ENCODE measurements at places on chromosomes 16 and 17.

DNA sequence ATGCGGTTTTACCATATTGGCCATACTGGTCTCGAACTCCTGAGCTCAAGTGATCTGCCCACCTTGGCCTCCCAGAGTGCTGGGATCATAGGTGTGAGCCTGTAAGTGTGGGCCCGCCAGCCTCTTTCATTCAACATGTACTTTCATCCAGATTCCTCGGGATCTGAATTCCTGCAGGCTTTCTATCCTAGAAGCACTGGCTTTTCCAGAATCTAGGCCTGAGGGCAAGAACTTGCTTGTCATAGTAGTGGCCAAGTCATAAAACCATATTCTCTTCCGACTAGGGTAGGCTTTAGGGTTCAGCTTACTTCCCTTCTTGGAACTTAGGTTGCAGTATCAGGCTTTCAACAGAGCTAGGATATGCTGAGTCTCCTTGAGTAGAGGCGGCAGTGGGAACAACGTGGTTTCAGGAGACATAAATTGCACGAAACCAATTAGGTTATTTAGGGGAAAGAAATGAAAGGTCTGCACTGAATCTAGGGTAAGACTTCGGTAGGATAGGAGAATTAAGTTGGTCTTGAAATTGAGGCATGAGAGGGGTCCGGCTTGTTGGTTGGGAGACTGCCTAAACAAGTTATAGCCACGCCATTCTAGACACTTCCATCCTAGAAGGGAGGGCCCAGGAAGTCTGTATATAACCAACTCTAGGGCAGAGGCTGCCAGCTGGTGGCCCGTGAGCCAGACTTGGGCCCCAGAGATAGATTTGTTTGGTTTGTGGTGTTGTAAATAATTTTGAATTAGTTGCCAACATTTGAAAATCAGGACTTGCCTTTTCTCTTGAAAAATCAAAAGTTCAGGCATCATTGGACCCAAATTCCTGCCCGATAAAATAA lies 15.6 kb downstream of the SLC7A6 start:
- no peak for DNase-seq

GRCh38 chr17:4777969-4778760 lies 6.5 kb downstream of the TM4SF5 start:
- DNase-seq, result no peak

DNA sequence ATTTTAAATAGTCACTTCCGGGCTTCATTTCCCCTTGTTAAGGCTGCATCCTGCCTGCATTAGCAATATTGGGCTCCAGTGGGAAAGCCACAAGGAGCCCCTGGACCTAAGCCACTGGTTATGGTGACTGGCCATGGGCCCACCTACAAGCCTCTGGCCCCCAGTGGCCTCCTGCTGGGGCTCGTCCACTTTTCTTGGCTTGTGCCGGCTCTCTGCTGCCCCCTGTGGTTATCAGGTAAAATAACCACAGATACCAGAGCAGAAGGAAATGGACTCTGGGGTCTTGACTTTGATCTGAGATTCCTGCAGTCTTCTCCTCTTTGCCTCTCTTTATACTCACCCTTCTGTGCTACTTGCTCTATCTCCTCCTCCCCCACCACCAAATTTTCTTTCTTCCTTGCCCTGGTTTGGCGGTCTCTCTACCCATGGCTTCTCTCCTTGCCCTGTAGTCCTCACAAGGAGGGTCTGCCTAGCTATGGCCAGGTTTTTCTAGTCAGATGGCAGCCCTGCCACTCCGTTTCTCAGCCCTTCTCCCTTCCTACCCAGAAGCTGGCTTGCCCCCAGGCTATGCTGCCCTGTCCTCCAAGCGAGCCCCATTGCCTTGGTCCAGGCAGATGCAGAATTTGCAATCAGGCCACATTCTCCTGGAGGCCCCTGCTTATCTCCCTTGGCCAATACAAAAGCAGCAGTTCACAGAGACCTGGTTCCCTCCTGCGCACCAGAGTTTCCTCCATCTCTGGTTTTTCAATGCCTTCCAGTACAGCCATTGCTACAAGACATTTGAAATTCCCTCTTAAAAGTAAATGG lies 82.9 kb upstream of the RCVRN start:
- no peak for DNase-seq

DNA sequence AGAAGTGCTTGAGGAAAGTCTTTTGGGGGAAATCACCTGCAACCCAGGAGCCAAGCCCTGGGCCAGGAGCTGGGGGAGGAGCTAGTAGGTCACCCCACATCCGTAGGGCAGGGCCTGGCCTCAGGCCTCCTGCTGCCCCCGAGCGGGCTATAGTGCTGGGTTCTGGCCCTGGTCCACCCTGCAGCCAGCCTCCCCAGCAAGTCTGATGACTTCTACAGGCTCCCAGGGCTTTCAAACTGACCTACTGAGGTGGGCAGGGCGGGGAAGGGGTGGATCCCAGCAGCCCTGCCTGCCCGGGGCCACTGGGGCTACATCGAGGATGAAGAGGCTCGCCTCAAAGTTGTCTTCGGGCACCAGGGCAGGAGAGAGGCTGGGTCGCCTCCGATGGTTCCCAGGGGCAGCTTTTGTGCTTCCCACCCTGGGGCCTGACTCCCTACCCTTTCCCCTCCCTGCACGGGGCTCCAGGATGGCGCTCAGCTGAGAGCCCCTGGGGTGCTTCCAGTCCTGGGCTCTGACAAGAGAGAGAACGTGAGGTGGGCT lies 5.0 kb downstream of the CENPX start:
- DNase-seq, result no peak

- DNase-seq, result no peak
Observed at GRCh38 chr16:26992666-26993349, 73.9 kb upstream of the C16orf82 start.

GRCh38 chr17:18322522-18322921 lies 7.4 kb downstream of the SMCR8 start:
- no peak for DNase-seq

GRCh38 chr17:43636426-43636825 lies 25.3 kb downstream of the MEOX1 start:
- DNase-seq, result no peak

DNA sequence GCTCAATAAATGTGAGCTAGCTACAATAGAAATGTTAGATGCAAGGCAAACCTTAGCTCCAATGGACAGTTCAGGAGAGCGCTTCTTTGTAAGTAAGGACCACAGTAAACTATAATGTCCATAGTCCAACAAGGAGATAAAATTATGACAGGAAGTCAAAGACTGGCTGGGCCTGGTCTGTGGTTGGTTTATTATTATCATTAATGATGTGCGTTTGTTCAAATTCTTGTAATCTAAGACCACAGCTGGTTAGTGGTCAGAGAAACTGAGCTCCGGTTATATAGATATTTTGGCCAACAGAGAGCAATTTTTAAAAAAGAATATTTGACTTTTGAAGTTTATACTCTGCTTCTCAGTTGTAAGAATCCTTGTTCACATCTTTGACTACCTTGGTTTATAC lies 4.7 kb upstream of the CMTM2 start:
- DNase-seq, result no peak

DNA sequence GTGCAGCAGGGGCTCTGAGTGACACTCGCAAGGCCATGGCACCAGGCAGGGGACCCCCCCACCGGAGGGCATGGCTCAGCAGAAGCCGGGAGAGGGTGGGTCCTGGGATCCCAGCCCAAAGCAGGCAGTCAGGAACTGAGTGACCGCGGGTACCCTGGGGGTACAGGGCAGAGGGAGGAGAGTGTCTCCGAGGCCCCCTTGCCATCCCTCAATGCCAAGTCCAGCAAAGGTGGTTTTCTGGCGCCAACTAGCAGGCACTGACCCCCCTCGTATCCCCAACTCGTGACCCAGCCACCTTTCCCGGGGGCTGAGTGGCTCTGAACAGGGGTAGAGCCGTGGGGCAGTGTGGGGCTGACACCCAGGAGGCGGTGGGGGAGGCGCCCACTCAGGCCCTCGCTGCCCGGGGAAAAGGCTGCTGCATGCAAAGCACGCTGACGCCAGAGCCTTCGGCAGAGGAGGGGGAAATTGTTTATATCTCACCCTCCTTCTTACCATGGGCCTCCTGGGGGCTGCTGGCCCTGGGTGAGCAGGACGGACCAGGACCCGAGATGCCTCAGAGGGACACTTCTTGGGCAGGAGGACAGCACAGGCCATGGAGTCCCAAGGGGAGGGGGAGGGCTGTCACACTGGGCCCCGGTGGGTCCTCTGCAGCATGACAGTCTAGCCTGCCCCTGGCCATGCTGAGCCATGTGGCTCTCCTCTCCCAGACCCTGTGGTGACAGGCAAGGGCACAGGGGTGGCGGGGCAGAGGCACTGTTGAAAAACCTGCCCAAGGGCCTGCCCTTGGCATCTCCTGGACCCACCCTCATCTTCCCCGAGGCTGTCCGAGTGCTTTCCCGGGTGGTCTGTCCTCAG lies 14.6 kb upstream of the ENPP7 start:
- DNase-seq, result no peak

DNA sequence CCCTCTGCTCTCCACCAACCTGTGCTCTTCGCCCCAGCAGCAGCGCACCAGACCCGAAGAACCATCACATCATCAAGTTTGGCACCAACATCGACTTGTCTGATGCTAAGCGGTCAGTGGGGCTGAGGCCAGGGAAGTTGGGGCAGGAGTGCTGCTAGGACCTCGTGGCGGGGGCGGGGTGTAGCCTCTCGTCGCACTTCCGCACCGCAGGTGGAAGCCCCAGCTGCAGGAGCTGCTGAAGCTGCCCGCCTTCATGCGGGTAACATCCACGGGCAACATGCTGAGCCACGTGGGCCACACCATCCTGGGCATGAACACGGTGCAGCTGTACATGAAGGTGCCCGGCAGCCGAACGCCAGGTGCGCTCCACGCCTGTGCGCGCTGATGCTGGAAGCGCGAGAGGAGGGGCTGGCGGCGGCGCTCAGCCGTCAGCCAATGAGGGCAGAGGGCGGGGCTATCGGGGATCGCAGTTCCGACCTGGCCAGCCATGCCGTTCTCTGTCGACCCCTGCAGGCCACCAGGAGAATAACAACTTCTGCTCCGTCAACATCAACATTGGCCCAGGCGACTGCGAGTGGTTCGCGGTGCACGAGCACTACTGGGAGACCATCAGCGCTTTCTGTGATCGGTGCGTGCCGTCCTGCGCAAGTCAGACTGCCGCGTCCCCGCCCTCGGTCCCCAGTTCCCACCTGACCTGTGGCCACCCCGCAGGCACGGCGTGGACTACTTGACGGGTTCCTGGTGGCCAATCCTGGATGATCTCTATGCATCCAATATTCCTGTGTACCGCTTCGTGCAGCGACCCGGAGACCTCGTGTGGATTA lies 3.2 kb upstream of the TMEM88 start:
- peak; percentile 56 for DNase-seq

DNA sequence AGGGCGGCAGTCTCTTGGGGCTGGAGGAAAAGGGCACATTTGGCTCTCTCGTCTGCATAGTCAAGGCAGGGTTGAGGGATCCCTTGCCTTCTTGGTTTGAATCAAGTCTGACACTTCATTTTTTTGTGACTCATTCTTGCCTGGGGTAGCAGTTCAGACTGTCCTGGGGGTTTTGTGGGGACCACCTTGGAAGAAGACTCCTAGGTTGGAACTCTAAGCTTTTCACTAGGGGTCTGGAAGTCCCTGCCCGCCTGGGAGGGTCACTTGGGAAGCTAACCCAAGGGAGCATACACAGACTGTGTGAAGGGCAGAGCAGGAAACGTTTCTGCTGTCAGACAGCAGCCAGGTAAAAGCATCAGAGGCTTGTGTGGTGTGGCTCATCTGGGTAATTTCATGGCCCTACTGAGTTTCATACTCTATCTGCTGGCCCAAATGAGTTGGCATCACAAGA lies 11.3 kb downstream of the YPEL2 start:
- no peak for DNase-seq

- no peak for DNase-seq
Observed at GRCh38 chr16:59289151-59289550, 555.0 kb upstream of the GOT2 start.

DNA sequence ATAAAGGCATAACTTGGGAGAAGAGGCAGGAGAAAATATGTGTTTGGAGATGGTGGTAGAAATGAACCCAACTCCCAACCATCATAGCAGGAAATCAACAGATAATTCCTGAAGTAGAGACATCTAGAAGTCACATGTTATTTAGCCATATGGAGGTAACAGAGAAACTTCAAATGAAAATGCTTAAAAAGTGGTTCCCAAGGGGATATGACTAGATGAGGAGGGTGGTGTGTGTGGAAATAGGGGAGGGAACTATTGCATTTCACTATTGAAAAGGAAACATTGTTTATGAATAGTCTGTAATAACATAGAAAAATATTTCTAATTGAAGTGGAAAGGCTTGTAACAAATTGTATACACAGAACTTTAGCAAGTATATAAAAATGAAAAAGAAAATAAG lies 412.0 kb downstream of the SHISA9 start:
- DNase-seq, result no peak

GRCh38 chr16:766820-767640 lies 6.5 kb downstream of the MSLN start:
- no peak for DNase-seq

GRCh38 chr17:54909766-54910165 lies 9.1 kb downstream of the TOM1L1 start:
- no peak for DNase-seq

- no peak for DNase-seq
Observed at GRCh38 chr17:66467766-66468165, 165.4 kb downstream of the PRKCA start.

GRCh38 chr16:63067141-63067540 lies 1030.9 kb upstream of the CDH8 start:
- DNase-seq, result no peak

GRCh38 chr16:57590654-57591085 lies 37.8 kb upstream of the ADGRG1 start:
- peak; percentile 15 for DNase-seq
